ENCODE measurements at places on chromosomes 11 and 22.

- DNase-seq = no peak
Measured at GRCh38 chr22:19825904-19826618, 28.6 kb downstream of the GNB1L start.

GRCh38 chr11:30789270-30789669 is 203.1 kb upstream of the MPPED2 start:
- DNase-seq = peak; percentile 69

GRCh38 chr22:17370026-17370765 is 936 bp downstream of the CECR2 start:
- DNase-seq = no peak

GRCh38 chr11:68120273-68121066 is 718 bp downstream of the CHKA start:
- peak; percentile 24 for DNase-seq

DNA sequence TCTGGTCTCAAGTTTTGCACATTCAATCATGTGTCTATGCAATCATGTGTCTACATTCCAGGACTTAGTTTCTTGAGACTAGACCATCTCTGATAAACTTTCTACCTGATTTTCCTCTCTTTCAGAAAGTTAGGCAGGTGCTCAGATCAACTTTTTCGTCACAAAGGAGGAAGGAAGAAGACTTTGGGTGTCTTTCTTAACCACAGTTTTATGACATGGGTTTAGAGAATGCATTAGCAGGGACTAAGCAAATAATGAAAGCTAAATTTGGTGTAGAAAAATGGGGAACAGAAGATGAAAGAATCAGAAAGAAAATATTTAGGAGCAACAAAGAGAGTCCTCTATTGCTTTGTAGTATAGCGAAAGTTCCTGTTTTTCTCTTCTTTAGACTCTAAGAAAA is 7.7 kb upstream of the GLYATL1B start:
- no peak for DNase-seq

GRCh38 chr11:47466701-47467250 is 17.8 kb upstream of the RAPSN start:
- peak; percentile 20 for DNase-seq

DNA sequence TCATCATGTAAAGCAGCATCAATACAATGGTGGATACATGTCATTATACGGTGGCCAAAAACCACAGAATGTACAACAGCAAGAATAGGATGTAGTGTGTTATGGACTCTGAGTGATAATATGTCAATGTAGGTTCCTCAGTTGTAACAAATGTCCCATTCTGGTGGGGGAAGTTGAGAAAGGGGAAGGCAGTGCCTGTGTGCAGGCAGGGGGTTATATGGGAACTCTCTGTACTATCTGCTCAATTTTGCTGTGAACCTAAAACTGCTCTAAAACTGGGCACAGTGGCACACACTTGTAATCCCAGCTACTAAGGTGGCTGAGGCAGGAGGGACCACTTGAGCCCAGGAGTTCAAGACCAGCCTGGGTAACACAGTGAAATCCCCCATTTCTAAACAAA is 5.9 kb downstream of the CHKA start:
- DNase-seq = no peak

- no peak for DNase-seq
Measured at GRCh38 chr22:17486313-17486712, 77.0 kb upstream of the SLC25A18 start.

DNA sequence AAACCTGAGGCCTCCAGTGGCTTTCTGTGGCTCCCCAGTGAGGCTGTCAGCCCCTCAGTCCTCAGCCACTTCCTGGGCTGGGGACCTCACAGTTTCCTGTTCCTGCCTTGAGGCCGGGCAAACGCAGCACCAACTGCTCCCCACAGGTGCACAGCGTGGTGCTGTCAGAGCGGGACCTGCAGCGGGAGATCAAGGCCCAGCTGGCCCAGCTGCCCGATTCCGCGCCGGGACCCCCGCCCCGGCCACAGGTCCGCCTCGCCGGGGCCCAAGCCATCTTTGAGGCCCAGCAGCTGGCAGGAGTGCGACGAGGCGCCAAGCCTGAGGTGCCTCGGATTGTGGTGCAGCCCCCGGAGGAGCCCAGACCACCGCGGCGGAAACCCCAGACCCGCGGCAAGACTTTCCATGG is 5.4 kb downstream of the TBC1D10C start:
- no peak for DNase-seq

Measured in AG08395 (cell line).